Hippocampal formation (tissue), 2 donors: ENCODE measurements at places on chromosomes 7 and 10.
A peak's percentile ranks its signal among the peaks of the same experiment; 100 is the strongest.

DNA sequence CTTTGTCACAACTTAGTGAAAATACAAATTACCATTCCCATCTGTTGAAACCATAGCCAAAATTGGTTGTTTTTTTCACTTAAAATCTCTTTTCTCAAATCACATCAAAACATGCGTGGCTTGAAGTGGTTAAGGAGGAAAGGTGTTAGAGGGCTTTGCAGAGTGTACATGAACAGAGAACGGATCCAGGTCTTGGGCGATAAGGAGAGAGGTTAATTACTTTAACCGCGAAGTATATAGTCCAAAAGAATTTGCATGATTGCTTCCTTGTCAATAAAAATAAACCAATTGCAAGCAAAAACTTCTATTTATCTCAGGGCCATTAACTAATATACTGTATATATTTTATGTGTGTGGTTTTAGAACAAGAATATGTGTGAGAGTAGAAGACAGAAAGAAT is 813.9 kb upstream of the SORCS1 start:
- no peak for DNase-seq

DNA sequence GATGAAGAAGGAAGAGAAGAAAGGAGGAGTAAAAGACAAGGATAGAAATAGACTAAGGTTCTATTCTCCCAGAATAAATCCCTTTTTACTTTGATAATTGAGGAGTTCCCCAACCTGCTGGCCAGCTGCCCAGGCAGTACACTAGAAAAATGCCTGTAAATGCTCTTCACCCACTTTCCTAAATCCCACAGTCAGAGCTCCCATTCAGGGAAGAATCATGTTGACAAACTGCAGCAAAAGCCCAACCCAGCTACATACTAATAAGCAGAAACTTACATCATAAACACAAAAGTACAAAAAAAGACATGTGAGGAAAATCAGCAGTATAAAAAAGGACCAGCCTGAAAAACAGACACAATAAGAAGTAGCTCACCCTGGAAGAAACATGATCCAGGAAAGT is 15.8 kb upstream of the KDM7A start:
- DNase-seq = no peak

GRCh38 chr7:34755008-34755407 is 97.0 kb downstream of the NPSR1 start:
- DNase-seq = no peak

DNA sequence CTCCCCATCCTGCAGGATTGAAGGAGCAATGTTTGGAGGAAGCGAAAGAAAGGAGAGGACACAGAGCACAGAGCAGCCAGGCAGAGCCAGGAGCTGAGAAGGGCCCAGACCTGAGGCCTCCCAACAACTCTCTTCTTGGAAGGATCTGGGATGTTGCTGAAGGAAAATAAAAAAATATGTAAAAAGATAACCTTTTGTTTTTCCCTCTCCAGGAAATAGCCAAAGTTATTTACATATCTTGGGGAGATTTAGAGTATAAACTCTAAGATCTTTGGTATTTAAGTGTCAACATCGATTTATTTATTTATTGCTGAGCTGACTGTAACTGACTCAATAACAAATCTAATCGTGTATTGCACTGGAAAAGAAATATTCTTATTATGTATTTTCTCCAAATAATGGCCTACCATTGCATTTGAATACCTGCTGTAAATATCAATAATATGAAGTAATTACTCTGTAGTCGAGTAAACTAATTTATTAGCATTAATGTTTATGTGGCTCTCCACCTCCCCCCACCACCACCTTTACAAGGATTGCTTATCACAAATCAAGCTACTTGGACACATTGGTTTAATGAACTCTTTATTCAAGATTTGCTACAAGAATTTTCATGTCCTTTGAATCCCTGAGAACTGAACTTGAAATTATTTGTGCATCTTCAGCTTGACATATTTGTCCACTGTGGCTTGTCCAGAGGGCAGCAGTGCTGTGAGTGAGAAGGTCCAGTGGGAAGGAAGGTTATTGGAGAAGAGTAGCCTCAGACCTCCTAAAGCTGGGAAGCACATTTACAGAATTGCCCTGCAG is 1.8 kb upstream of the HOXA11 start:
- DNase-seq = no peak

DNA sequence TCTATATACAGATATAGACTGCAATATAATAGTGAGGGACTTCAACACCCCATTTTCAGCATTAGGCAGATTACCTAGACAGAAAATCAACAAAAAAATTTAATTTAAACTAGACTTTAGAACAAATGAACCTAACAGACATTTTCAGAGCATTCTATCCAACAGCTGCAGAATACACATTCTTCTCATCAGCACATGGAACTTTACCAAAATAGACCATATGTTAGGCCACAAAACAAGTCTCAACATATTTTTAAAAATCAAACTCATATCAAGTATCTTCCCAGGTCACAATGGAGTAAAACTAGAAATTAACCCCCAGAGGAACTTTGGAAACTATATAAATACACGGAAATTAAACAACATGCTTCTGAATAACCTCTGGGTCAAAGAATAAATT is 169.6 kb downstream of the MTERF1 start:
- DNase-seq = no peak

- DNase-seq = peak; percentile 35
Observed at GRCh38 chr10:22321924-22322640, 1.2 kb downstream of the BMI1 start.

GRCh38 chr7:117665368-117665767 is 185.5 kb downstream of the CFTR start:
- no peak for DNase-seq

- DNase-seq = no peak
Observed at GRCh38 chr10:21521751-21522533, 3.5 kb downstream of the SKIDA1 start.

GRCh38 chr10:47351899-47352815 is 4.0 kb downstream of the RBP3 start:
- no peak for DNase-seq

- no peak for DNase-seq
Observed at GRCh38 chr7:112908086-112908485, 117.9 kb upstream of the TMEM168 start.

- DNase-seq = no peak
Observed at GRCh38 chr10:10527861-10528562, 489.7 kb upstream of the CELF2 start.

GRCh38 chr7:27466703-27467102 is 196.0 kb downstream of the HIBADH start:
- DNase-seq = no peak

GRCh38 chr7:66804001-66804400 is 63.5 kb downstream of the RABGEF1 start:
- DNase-seq = peak; percentile 53

DNA sequence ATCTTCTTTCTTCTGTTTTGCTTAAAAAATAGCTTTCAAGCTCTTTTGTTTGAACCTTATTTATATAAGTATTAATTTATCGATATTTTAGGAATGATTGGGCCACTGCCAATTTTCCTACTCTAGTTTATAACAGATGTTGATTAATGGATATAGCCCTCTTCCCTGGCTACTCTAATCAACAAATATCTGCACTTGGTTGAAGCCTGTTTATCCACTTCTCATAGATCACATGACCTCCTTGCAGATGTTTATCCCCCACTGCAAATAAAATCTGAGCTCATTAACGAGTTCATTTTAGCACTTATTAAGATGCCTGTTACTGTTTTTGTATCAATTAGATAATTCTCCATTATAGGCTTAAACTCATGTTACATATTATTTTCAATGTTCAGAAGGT is 715.3 kb downstream of the CNTNAP2 start:
- no peak for DNase-seq

DNA sequence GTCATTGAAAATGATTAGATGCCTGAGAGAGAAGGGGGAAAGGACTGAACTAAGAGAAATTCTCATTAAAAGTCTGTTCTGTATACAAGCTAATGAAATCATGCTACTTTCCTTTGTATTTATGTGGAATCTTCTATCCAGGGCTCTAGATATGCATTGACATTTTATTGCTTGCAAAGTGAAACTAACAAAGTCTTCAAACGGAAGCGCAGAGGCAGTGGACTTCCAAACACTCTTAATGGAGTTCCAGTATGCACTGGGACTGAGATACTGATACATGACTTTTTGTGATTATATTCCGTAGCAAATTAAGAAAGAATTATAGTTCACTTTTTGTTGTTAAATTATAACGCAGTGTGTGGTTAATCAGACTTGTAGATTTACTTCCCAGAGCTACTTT is 166.8 kb upstream of the TBX20 start:
- DNase-seq = no peak

GRCh38 chr7:20235288-20235687 is 18.1 kb upstream of the MACC1 start:
- DNase-seq = no peak

- DNase-seq = no peak
Observed at GRCh38 chr10:48406658-48407057, 100.2 kb downstream of the MAPK8 start.

DNA sequence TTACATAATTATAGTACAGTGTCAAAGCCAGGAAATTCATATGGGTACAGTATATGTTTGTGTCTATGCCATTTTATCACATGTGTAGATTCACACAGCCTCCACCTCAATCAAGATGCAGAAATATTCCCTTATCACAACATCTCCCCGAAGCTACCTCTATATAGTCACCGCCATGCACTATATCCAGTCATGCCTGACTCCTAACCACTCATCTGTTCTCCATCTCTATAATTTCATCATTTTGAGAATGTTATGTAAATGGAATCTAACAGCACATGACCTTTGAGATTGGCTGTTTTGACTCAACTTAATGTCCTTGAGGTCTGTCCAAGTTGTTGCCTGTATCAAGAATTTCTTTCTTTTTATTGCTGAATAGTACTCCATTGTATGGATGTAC is 22.3 kb upstream of the SLC25A13 start:
- DNase-seq = no peak

GRCh38 chr10:102230264-102230860 is 4.3 kb downstream of the ELOVL3 start:
- DNase-seq = no peak

DNA sequence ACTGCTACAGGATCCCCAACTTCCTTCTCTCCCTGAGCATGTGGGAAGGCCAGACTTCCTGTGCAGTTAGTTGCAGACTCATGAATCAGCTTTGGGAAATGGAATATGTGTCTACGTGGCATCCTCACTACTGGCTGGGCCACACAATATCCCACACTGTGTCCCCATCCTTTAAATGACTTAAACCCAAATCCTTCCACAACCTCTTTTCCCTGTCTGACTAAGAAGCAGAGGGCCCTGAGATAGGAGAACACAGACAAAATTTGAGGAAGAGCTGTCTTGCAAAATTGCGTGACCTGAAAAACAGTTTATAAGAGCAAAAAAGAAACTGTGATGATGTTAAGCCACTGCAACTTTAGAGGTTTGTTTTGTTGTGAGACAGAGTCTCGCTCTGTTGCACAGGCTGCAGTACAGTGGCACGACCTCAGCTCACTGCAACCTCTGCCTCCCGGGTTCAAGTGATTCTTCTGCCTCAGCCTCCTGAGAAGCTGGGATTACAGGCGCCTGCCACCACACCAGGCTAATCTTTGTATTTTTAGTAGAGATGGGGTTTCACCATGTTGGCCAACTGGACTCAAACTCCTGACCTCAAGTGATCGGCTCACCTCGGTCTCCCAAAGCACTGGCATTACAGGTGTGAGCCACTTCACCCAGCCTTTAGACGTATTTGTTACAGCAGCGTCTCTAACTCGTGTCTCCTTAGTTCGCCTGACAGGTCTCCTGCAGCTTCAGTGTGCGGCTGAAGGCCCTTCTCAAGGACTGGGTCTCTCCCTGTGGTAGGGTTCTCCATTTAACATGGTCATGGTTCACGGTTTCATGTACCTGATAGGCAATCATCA is 46.9 kb upstream of the SFMBT2 start:
- peak; percentile 5 for DNase-seq

DNA sequence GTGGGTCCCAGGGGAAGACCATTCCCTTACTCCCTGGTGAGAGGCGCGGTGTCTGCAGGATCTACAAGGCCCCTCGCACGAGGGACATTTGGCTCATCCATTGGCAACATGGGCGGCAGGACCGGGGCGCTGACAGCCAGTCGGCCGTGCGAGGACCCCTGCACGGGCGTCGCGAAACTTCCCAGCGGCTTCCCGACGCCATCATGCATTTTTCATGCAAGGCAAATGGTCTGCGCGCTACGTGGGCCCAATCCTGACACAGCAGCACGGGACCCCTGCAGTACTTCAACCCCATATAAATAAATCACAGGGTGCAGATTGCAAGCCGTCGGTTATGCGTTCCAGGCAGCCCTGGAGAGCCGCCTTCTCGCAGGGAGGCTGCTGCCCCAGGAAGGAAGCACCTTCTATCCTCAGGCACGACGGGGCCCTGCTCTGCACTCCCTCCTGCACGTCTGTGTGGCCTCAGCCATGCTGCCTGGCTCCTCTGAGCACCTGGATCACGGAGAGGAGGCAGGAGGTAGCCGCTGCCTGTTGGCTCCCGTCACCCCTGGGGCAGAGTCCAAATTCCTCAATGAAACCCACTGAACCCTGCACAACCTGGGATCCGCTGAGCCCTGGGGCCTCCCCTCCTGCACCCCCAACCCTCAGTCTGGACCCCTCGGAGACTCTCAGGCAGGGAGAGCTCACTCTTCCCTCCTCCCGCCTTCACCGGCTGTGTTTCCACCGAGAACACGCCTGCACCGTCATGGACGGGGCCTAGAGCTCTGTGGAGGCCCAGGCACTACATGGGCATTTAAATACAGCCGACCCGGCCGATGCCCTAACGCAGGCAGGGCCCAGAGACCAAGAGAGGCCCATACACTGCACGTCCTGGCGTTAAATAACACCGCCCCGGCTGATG is 90.5 kb downstream of the PDGFA start:
- DNase-seq = no peak

DNA sequence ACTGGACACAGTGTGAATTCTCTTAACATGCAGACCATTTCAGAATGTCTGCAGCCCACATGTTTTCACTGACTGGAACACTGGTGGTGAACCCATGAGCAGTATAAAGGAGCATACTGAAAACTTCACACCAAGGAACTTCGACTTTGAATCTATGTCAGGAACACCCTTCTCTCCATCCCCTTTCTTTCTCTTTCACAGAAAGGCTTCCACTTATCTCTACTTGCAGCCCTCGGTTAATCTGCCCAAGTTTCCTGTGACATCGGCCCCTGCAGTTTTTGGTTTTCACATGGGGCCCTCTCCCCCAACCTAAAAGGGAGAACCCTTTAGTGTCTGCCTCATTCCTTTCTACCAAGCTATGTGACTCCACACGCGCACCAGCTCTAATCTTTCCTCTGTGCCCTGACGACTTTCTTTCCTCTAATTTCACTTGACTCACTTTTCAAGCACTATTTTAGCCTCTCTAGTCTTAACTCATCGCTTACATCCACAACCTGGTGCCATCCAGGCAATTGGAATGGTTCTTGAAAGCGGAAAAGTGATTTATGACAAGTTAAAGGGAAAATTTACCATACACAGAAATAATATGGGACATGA is 70.1 kb downstream of the RELN start:
- DNase-seq = no peak

DNA sequence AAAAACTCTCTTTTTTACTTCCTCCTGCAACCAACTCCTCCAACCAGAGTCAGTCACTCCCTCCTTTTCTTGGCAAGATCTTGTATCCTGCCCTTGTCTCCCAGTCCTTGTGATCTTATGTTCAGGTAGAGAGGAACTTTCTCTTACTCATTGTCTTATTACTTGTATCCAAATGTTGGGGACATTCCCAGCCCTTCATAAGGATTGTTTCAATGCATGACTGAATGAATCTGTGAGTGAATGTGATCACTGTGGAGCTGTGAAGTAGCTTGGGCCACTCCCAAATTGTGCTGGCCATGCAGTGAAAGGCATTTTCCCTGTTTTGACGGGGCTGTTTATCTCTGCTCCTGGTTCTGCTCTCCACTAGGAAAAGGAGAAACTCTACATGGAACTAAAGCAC is 93.7 kb downstream of the CFAP58 start:
- DNase-seq = no peak

- DNase-seq = no peak
Observed at GRCh38 chr10:72056932-72057751, 31.2 kb downstream of the SPOCK2 start.
